Spinal cord (tissue), 10 donors: ENCODE measurements at places on chromosomes 13 and 19.

GRCh38 chr19:50258918-50259372, 55.5 kb downstream of the MYH14 start:
- DNase-seq, result no peak

DNA sequence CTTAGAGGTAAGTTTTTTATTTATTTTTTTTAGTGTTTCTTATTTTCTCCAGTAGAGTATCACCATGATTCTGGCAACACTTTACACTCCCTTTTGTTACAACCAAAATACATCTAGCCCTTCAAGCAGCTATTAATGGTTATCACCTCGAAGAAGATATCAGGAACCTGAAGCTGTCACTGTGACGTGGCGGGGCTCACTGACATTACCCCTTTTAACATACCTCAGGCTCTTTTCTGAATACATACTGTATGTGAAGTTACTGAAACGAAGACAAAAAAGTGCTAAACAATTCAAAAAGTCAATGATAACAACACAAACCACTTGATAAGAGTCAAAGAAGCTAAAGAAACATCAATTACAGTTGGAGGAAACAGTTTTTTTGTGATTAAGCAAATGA, 1218.7 kb downstream of the EFNB2 start:
- no peak for DNase-seq

- no peak for DNase-seq
These were observed 1.6 kb upstream of the ZNF497 start for GRCh38 chr19:58364146-58364545.

DNA sequence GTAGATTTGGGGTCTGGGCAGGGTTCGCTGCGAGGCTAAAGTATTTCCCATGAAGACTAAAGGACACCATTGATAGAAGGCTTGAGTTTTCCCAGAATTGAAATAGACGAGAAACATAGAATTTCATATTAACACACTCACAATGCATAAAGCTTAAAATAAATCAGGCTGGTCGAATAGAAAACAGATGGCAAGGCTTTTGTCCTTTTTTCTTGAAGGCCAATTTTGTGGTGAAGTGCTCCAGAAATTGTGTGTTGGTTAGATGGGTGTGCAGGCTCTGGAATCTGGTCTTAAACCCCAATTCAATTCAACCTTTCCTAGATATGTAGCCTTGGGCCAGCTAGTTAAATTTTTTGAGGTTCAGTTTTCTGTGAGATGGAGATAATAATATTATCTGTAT, 56.9 kb upstream of the LRCH1 start:
- DNase-seq, result no peak
